NCI-H2081 (cell line): ENCODE measurements at places on chromosomes 4 and X.
A peak's percentile ranks its signal among the peaks of the same experiment; 100 is the strongest.

GRCh38 chrX:101550362-101550750 lies at the start of gene ARMCX1:
TSS of gene ARMCX1 (plus strand) at chrX:101550547. CDS start at chrX:101552931, 2,384 bp downstream.
- DNase-seq: peak; percentile 24

- no peak for DNase-seq
Observed at GRCh38 chr4:122826553-122827257, at the start of gene FGF2. TSS of gene FGF2 (plus strand) at chr4:122826831. CDS start at chr4:122827175, 344 bp downstream.

GRCh38 chrX:3178329-3178728 lies 137.1 kb downstream of the ARSF start:
- no peak for DNase-seq

DNA sequence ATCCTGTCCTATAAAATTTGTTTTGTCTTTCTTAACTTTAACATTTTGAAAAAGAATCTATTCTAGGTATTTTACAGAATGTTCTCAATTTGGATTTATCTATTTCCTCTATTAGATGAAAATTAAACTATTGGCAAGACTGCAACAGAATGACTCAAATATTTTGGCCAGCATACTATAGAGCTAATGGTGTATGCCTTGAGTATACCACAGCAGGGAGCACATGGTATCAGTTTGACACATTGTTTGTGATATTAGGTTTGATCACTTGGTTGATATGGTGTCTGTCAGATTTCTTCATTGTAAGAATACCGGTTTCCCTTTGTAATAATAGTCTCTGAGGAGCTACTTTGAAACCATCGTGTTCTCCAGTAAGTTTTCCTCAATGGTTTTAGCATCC lies 87.8 kb upstream of the NPNT start:
- no peak for DNase-seq

DNA sequence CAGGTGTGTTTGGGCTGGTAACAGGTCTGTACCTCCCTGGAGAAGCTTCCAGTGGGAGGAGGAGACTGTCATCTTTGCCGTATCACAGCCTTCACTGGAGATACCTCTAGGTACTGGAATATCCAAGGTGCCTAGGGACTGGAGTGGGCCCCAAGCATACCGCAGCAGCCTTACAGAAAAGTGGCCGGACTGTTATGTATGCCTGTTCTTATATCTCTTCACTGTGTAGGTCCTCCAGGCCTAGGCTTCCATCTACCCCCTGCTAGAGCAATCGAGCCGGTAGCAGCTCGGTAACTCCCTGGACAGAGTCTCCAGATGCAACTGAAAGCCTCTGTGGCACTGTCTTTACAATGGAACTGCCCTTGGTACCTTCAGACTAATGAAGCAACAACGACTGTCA lies 277.4 kb upstream of the GRIA3 start:
- no peak for DNase-seq

DNA sequence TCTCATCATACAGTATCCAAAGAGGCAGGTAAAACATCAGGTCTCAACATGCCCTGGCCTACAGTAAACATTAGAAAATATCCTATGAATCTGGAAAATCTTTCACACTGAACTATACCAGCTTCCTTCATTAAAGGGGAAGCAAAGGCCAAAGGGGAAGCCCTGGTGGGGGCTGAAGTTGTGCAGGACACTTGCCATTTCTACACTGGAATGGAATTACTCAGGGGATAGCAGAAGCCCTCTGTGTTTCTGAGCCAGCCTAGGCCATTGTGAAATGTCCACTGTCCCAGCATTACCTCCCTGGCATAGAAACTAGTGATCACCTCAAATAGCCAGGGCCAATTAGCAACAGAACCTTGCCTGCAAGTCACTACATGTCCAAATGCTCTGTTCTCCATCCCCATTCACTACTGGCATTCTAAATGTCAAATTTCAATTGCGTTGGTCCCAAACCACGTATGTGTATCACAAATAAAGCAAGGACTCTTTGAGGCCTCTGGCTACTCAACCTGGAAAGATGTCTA lies 429.9 kb downstream of the AFF2 start:
- no peak for DNase-seq
